Tongue (tissue), 3 donors: ENCODE measurements at places on chromosomes 16 and 17.

- DNase-seq: no peak
Observed at GRCh38 chr17:67025216-67025792, 19.1 kb upstream of the CACNG1 start.

- DNase-seq: no peak
Observed at GRCh38 chr16:89197633-89198416, 2.5 kb downstream of the SLC22A31 start.

DNA sequence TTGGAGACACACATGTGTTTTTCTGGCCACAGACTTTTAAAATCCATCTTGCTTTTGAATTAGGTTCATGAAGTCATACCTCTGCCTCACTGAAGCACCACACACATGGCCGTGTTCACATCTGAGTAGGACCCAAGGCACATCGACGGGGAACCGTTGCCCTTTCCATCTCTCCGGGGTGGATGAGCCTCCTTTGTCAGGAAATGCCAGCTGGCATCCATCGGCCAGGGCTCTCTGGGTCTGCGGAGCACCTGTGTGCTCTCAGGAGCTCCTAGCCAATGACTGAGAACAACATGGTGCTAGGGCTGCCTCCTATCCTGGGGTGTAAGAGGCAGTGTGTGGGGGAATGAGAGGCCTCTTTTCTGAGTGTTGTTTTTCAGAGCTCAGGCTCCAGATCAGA is 24.5 kb upstream of the NKD1 start:
- DNase-seq: no peak

DNA sequence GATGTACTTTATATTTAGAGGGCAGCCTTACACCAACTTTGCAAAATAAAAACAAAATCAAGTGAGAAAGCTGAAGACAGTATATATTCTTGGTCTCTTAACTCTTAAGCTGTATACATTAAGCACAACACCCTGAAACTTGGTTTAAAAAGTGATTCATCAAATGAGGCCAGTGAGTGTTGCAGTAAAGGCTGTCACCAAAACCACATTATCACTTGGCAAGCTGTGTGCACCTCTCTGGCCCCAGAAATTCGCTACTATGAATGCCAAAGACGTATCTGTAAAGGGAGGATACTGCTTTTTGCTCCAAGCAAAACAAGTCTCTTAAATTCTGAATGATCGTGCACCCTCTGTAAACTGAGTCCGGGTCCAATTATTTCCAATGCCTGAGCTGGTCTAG is 163.9 kb downstream of the ZFHX3 start:
- DNase-seq: no peak

GRCh38 chr17:17377071-17377967 is 74.1 kb downstream of the NT5M start:
- no peak for DNase-seq

DNA sequence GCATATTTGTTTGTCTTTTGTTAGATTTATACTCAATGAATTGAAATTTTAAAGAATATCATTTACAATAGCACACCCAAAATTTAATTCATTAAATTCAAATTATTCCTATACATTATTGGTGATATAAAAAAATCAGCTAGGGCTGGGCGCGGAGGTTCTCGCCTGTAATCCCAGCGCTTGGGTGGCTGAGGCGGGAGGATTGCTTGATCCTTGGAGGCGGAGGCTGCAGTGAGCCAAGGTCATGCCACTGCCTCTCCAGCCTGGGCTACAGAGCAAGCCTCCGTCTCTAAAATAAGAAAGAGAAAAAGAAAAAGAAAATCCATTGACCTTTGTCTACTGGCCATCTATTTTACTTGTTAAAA is 4.5 kb upstream of the PRDM7 start:
- DNase-seq: no peak

GRCh38 chr17:49344914-49345313 is 17.1 kb downstream of the ZNF652 start:
- no peak for DNase-seq

DNA sequence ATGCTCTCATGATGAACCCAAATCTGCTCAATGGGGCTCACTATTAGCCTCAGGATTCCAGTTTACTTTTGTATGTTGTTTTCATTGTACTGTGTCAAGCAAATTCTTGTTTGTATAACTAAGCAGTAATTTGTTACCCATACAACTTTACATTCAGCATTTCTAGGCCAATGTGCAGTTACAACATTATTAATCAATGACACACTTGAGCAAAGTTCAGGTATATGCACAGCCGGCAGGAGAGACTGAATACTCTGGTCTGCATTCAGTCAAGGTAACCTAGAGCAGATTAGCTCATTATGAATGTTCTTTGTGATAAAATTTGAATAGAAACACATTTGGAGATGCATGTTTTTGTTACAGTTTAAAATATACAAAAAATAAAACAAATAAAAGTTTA is 2.2 kb upstream of the MYO1D start:
- DNase-seq: no peak

GRCh38 chr17:63675607-63676546 is 24.0 kb downstream of the LIMD2 start:
- DNase-seq: peak; percentile 38

GRCh38 chr16:66695471-66695934 is 1.0 kb downstream of the CMTM4 start:
- DNase-seq: no peak

DNA sequence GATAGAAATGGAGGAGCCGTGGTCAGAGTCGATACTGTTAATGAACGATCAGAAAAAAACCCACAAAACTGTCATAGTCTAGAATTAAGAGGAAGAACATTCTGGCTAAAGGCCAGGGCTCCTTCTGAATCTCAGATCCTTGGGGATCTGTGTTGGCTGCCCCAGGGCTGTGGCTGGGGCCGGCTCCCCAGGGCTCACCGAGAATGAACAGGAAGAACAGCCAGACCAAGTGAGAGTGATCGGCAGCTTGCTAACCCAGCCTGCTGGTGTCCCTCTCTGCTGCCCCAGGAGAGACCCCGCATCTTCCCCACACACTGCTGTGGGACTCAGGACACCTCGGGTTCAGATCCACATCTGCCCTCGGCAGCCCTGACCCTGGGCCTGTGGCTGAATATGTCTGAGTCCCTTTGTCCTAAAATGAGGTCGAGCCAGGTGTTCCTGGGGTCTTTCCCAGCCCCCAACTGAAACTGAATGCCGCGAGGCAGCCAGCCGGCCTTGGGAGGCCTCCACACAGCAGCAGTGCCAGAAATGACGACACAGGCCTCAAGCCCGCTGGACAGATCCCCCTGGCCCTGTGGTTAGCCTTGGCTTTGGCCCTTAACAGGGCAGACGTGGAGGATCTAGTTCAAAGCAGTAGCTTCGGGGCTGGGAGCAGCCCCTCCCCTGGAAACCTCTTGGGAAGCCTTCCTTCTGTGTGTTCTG is 23.9 kb upstream of the CLEC18A start:
- DNase-seq: peak; percentile 73

DNA sequence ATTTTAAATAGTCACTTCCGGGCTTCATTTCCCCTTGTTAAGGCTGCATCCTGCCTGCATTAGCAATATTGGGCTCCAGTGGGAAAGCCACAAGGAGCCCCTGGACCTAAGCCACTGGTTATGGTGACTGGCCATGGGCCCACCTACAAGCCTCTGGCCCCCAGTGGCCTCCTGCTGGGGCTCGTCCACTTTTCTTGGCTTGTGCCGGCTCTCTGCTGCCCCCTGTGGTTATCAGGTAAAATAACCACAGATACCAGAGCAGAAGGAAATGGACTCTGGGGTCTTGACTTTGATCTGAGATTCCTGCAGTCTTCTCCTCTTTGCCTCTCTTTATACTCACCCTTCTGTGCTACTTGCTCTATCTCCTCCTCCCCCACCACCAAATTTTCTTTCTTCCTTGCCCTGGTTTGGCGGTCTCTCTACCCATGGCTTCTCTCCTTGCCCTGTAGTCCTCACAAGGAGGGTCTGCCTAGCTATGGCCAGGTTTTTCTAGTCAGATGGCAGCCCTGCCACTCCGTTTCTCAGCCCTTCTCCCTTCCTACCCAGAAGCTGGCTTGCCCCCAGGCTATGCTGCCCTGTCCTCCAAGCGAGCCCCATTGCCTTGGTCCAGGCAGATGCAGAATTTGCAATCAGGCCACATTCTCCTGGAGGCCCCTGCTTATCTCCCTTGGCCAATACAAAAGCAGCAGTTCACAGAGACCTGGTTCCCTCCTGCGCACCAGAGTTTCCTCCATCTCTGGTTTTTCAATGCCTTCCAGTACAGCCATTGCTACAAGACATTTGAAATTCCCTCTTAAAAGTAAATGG is 82.9 kb upstream of the RCVRN start:
- DNase-seq: peak; percentile 65

DNA sequence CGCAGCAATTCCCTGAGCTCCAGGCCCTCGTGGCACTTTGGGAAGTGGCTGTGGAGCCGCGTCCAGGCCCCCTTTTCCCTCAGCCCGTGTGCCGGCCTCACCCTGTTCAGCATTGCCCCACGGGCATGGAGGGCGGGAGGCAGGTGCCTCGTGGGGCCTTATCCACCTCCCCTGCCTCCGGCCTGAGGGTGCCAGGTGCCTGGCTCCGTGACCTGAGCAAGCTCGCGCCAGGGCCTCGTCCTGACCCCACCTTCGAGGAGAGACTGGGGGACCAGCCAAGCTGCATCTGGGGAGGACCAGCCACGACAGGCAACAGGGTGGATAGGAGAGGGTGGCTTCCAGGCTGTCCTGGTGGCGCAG is 27.0 kb upstream of the AATK start:
- DNase-seq: no peak

GRCh38 chr16:69773260-69773947 is 11.3 kb downstream of the WWP2 start:
- no peak for DNase-seq

GRCh38 chr16:10465821-10466220 is 80.0 kb downstream of the ATF7IP2 start:
- no peak for DNase-seq

- DNase-seq: no peak
Observed at GRCh38 chr17:79947351-79948031, 88.2 kb downstream of the TBC1D16 start.

GRCh38 chr16:76653390-76654026 is 376.3 kb downstream of the CNTNAP4 start:
- DNase-seq: peak; percentile 77

- DNase-seq: peak; percentile 94
Observed at GRCh38 chr16:53099318-53100130, 44.7 kb downstream of the CHD9 start.

DNA sequence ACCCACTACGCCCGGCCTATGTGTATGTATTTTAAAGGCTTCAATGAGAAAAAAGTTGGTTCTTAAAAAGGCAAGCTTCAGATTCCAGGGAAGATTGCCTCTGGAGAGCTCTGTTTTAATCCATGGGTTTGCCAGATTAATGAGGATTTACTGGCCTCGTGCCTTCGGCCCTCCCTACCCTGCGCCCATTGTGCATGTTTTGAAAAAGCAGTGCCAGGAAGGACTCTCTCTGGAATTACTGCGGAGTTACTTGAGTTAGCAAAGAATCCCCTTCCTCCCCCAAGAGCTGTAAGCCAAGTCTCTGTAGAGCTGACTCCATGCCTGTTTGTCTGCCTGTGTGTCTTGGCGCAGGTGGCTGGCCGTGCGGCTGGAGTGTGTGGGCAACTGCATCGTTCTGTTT is 98.9 kb downstream of the ABCC6 start:
- no peak for DNase-seq

DNA sequence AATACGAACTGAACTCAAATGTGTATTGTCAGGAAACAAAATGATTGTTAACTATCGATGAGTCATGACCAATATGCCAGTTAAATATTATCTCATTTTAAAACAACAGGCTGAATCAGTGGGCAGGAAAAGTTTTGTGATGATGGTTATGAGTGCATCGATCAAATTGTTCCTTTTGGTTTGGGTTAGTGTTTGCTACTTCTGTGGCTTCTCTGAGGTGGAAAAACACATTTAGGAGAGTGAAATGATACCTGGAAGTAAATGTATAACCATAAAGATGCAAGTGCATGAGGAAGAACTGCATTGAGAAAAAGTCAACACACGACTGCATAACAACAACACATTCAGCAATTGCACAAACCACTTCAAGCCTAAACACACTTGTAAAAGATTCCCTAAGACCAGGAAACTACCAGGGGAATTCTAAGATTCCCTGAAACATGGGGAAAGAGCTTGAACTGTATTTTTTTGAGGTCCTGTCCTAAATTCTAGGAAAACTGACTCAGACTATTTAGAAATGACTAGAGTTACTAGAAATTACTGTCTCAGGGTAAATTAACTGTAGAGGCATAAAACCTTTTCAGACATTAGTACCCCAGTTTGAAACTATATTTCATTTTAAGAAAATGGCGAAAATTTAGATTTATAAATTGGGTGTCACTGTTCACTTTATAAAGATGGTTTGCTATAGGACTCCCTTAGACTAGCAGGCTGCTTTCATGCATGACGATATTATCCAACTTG is 44.8 kb downstream of the CDYL2 start:
- no peak for DNase-seq

- peak; percentile 35 for DNase-seq
Observed at GRCh38 chr17:35460354-35460851, 11.8 kb upstream of the SLFN13 start.

DNA sequence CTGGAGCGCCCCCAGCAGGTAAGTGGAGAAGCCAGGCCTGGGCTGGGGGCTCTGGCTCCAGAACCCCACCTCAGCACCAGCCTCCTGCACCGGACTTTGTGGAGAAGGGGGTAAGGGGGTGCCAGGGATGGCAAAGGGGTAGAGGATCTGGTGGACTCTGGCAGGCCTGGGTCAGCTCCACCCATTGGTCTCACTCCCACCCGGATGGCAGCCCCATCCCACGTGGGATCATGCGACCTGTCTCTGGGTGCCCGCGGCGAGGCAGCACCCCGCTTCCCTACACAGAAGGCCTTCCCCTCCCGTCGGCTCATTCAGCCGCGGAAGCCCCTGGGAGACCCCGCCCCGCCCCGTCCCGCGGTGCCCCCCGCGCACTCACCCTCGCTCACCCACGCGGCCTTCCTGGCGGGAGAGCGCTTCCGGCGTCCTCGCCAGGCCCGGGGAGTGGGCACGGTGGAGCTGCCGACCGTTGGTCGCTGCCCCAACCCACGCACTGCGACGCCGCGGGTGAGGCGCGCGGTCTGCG is 498 bp upstream of the PLEKHG4 start:
- DNase-seq: no peak

GRCh38 chr17:77457572-77458201 is 316.9 kb downstream of the SEC14L1 start:
- DNase-seq: no peak

DNA sequence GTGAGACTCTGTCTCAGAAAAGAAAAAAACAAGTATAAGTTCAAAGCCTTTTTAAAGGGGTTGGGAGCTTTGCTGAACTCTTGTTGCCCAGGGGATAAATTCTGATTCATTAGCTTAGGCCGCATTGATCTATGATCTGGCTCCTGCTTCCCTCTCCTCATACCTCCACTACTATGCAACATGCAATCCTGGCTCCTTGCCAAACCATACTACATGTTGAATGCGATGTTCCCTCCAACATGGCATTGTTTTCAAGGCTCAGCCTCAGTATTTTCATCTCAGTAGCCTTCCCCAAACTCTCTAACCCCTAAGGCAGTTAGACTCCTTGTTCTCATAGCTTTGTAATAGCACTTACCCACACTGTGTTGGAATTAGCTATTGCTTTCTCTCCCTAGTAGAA is 6.2 kb downstream of the REXO5 start:
- no peak for DNase-seq

DNA sequence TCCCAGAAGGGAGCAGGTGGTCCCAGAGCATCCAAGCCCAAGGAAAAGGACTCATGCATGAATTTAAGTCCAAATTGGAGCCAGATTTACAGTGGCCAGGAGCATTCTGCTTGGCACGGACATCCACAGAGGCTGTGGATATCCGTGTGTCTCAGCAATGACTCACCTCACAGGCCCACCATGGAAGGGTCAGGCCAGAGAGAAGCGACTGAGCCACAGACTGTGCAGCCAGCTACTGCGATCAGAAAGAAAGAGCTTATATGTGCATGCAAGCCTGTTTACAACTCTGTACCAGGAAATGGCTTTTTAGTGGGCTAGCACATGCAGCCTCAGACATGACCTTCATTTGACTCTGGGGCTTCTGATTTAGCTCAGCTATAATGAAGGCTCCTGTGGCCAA is 231.0 kb downstream of the C16orf95 start:
- no peak for DNase-seq
